Activated naive CD4-positive, alpha-beta T cell treated with anti-CD3 and anti-CD28 coated beads, Interleukin-2, amount 50 U/mL, for 72 hours (primary cell): ENCODE measurements at places on chromosomes 4 and X.

DNA sequence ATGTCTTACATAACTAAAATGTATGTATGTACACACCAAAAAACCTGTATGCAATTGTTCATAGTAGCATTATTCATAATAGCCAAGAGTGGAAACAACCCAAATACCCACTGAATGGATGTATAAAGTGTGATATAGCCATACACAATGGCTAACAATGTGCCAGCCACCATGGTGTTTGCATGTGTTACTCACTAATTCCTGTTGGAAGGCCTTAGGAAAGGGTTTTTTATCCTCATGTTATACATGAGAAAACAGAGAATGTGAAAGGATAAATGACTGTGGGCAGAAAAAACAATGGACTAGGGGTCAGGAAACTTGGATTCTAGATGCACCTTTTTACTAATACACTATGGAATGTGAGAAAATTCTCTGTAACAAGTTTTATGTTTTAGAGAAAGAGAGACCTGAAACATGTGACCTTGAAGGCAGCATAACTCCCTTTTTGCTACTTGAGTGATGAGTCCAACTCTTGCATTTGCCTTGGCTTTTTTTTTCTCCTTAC, 55.7 kb downstream of the TIGD2 start:
- no peak for DNase-seq

DNA sequence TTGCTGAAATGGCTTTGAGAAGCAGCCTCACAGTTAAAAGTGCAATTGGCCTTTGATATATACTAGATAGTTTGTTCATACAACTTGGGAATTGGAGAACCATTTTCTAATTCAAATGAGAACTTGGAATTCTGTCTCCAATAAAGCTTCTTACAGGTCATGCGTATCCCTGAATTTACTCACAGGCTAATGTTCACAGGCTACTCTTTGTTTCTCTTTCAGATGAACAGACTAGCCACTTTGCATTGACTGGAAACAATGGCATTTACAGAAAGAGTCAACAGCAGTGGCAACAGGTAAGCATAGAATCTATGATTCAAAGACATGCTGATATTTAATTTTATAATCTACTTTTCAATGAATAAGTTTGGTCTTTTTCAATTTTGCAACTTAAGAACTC, 13.5 kb downstream of the AFF1 start:
- no peak for DNase-seq

DNA sequence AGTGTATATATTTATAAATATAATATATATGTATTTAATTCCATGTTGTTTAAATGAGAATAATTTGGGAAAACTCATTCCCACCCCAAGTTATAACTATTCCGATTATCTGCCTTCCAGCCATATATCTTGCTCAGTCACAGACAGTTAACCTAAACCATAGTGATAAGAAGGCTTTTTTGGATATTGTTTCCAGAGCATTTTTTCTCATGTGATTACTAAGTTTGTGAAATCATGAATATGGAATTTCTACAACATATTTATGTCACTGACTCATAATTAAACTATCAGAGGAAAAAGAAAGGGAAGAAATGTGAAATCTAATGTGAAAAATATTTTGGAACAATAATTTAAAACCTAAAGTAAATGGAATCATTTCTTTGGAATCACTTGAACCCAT, 1163.5 kb upstream of the PABPC4L start:
- DNase-seq, result no peak

GRCh38 chrX:133005042-133005441, 46.6 kb upstream of the HS6ST2 start:
- DNase-seq, result no peak

DNA sequence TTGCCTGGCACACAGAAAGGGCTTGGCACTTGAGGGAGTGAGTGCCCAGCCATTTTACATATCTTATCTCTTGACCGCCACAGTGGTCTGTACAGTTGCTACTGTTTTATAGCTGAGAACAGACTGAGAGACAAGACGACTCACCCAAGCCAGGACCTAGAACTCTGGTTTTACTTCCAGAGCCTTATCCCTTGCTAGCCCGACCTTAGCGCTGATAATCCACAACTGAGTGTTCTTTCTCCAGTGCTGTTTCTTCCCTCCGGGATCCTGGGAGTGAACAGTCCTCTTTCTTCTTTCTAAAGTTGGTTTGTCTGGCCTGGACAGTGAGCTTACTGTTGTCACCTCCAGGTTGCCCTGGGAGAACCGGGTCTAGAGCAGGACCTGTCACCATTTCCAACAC, 52.5 kb upstream of the TADA2B start:
- no peak for DNase-seq

- DNase-seq, result no peak
Measured at GRCh38 chrX:45681891-45682290, 481.2 kb upstream of the DIPK2B start.

- no peak for DNase-seq
Measured at GRCh38 chr4:81922313-81922712, 450.6 kb upstream of the RASGEF1B start.

DNA sequence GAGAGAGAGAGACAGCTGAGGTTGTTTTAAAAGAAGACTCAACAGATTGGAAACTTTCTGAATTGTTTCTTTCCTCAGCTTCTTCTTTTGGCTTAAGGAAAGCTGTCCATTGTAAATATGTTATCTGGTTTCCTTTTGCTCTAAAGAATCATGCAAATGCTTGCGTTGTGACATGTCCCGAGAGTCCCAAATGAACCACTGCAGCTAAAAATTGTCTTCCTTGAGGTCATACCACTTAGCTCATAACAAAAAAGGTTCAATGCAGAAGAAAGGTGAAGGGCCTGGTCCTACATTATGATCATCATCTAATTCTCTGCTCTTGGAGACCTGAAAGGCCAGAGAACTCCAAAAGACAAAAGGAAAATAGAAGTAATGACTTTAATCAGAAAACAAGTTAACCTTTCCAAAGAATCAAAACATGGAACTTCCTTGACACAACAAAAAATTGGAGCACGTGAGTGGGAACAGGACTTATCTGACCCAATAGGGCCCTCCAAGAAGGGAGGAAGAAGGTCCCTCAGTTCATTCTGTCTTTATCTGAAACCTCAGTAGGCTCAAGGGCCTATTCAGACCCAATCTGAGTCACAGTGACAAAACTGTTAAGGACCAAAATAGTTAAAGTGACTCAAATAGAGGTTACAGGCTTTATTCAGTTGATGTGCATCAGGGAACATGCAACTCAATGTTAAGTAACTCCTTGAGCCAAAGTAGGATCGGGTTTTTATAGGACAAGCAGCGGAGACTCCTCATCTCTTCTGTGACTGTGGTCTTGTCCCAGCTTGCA, 14.7 kb upstream of the VSIG1 start:
- no peak for DNase-seq

GRCh38 chr4:86965019-86965976, 30.5 kb downstream of the AFF1 start:
- DNase-seq, result no peak
